Left ventricle myocardium inferior (tissue), 1 donor: ENCODE measurements at places on chromosomes 7 and 10.

DNA sequence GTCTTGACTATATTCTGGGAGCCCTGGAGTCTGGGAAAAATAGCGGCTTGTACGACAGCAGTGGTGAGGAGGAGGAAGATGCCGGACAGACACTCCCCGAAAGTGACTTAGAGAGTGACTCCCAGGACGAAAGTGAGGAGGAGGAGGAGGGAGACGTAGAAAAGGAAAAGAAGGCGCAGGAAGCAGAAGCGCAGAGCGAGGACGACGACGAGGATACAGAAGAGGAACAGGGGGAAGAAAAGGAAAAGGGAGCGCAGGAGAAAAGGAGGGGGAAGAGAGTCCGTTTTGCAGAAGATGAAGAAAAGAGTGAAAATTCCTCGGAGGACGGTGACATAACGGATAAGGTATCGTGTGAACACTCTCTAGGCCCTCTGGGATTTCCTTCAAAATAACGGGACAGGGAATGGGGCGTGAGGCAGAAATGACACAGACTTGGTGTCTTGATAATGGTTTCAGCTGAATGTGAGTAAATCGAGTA is 908 bp downstream of the NOM1 start:
- DNase-seq: no peak

DNA sequence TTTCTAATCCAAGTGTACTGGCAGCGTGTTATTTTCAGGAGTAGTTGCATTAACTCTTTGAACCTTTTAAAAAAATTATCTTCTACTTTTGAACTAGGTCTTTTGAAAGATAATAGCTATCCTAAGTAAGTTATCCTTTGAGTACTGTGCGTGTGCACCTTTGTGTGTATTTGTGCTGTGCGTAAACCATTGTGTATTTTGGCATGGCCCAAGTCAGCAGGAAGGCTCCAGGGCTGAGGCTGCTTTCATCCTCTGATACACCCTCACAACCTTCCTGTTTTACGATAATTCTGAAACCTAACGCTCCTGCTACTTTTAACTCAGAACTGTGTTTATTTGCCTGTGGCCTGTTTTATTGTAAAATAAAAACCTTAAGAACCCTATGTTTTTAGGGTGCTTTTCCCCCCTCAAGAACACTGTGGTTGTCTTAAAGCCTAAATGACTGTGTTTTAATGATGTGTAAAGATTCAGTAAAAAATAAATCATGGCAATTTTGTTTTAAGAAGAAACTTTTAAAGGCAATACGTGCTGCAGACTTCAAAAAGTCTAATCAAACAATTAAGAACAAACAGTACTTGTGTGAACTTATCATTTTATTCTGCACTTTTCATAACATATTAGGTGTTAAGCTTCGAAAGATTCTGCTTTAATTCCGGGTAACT is 57.5 kb downstream of the HDAC9 start:
- DNase-seq: no peak

- no peak for DNase-seq
Observed at GRCh38 chr10:131050162-131050766, 261.3 kb downstream of the TCERG1L start.

DNA sequence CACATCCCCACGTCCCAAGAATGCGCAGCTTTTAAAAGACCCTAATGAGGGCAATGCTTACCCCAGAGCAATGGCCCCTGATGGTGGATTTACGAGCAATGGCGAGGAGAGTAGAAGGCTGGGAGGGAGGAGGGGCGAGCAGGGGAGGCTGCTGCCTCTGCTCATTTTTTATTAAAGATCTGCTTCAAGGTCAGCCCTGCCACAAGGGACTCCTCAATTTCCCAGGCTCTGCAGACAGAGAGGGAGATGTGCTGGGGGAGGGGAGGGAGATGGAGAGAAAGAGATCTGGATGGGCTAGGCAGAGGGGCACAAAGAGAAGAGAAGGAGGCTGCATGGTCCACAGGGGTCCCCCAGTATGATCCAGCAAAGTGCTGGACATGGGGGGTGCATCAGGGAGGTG is 7.8 kb upstream of the SRRM3 start:
- no peak for DNase-seq

DNA sequence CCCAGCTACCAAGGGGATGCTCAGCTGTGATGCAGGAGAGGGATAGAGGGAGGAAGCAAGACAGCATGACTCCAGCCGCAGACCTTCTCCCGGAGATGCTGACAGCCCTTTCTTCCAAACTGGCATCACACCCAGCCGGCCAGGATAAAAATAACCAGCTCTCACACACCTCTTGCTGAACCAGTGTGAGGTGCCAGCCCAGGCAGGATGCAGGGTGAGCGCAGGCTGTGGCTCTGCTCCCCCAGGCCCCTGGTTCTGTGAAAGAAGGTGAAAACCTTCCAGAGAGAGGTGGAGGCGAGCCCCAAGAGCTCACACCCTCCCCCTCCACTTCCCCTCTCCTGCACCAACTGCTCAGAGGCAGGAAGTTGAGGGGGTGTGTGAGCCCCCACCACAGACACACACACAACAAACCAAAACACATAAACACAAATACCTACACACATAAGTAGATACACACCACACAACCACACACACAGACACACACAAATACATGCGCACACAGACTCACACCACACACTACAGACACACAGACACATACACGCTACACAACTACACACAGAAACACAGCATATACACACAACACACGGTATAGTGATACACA is 4.0 kb downstream of the GPR15LG start:
- peak; percentile 44 for DNase-seq

DNA sequence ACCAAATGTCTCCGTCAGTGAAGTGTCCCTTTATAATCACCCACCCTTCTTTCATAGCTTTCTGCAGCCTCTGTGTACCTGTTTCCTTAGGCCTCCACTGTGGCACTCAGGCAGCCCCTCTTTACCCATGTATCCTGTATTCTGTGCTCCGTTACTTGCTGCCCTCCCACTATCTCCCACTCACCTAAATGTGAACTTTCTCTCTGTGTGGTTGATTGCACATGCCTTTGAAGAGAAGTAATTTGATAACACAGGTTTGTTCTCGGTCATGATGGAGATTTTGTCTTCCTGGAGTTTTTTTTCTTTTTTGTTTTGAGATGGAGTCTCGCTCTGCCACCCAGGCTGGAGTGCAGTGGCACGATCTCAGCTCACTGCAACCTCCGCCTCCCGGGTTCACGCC is 61.5 kb downstream of the REEP3 start:
- DNase-seq: no peak

- DNase-seq: no peak
Observed at GRCh38 chr10:21751341-21752310, 217.6 kb downstream of the MLLT10 start.

DNA sequence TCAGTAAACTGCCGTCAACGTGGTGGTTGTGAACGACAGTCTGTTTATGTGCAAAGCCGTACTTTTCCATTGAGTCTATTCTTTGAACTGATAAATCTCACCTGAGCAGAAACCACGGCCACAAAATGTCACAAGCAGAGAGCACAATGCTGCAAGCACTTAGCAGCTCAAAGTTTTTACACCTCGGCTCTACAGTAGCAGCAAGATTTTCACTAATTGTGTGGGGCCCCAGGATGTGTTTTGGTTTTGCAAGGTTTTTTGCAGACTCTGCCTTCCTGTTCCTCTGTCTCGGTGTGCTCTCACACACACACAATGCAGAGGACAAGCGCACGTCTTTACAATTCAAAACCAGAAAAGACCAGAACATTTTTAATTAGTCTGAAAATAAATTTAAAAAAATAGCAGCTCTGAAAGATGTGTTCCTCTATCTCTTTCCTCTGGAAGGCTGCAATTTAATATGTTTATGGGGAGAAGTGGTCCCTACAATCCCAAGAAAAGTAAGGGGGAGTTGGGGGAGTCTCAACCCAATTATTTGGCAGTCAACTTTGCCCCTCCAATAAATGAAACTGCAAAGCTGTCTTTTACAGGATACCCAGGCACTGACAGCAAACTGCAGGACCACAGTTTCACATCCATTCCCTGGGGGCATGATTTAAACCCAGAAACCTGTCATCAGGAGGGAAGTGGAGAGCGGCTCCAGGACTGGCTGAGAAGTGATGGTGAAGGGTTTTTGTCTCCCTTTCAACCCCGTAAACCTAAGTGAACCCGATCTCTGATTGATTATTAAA is 73.8 kb upstream of the SFMBT2 start:
- no peak for DNase-seq

DNA sequence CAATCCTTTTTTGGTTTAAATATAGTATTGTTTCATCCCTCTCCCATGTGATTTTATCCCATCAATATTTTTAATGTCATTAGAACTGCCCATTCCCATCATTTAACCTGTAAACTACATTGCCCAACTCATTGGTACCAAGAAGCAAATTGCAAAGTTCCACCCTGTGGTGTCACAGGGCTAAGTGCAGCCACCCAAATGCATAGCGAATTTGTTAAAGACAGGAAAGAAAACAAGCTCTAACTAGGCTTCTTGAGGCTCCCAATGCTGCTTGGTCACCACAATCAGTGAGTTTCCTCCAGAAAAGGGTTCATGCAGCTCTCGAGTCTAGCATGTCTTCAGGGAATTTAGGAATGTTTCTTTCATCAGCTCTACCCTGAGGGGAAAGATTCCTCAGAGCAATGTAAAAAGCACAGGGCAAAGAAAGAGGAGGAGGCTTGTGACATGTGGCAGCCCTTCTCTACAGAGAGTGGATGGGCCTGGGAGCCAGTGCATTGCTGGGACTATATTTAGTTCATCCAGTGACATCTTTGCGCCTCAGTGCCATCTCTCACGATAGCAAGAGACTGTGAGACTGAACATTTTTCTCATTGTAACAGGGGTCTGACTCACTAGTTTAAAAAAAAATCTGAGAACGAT is 58.1 kb downstream of the CAV1 start:
- no peak for DNase-seq

GRCh38 chr10:14093730-14094484 is 236.8 kb downstream of the FRMD4A start:
- no peak for DNase-seq

DNA sequence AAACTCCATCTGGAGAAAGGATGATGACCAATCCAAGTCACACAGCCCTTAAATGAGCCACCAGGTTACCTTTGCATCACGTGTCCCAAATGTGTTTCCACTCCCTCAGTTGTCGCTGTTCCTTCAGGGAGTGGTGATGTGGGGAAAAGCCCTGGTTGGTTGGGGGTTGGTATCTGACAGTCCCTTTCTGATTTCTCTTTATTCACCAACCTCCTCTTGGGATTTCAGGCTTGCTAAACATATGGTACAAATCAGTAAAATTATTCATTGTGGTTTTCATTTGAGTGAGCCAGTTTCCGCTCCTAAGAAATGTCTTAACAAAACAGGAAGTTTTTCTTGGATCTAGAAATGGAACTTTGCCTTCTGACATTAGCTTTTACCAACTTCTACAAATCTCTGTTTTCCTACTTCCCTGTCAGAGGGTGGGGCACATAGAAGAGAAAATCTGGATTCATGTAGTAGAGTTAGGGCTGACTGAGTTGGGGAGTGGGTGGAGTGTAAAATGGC is 40.0 kb upstream of the KMT2E start:
- no peak for DNase-seq

- DNase-seq: no peak
Observed at GRCh38 chr10:119973281-119973680, 80.8 kb downstream of the SEC23IP start.

- no peak for DNase-seq
Observed at GRCh38 chr10:1166828-1167275, 110.7 kb downstream of the WDR37 start.

GRCh38 chr7:98911916-98912315 is 33.6 kb downstream of the TRRAP start:
- no peak for DNase-seq
